Esophagus squamous epithelium (tissue), 5 donors: ENCODE measurements at places on chromosomes 3 and 15.
A peak's percentile ranks its signal among the peaks of the same experiment; 100 is the strongest.

DNA sequence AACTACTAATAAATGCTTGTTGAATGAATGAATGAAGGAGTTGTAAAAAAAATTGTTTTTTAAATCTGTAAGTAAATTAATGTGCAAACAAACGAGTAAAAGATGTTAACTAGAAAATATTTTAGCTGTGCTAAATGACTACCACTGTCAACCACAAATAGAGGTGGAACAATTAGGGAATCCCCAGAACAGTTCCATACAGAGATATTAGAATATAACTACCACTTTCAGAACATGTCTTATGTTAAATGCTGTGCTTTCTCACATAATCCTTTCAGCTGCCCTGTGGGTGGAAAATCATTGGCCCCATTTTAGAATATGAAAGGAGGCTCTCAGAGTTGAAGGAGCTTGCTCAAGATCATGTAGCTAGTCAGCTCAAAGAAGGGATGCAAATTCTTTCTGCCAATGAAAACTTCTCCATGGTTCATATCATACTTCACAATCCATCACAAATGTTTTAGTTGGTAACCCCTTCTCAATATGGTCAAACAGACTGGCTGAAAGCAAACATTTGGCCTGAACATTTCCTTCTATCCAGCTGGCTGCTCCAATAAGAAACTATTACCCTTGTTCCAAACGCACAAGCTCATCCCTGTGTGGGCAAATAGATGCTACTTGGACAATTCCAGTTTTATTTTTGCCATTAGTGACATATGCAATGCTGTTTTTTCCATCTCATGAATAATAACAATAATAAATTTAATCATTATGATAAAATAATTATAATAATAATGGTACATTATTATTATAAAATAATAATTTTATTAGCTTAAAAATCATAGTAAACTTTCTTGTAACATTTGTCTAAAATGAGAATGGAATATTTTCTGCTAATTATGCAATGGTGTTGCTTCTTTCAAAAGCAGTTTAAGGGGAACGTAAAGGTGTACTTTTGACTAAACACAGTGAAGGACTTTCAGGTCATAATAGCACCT lies 290.4 kb upstream of the STT3B start:
- no peak for DNase-seq

DNA sequence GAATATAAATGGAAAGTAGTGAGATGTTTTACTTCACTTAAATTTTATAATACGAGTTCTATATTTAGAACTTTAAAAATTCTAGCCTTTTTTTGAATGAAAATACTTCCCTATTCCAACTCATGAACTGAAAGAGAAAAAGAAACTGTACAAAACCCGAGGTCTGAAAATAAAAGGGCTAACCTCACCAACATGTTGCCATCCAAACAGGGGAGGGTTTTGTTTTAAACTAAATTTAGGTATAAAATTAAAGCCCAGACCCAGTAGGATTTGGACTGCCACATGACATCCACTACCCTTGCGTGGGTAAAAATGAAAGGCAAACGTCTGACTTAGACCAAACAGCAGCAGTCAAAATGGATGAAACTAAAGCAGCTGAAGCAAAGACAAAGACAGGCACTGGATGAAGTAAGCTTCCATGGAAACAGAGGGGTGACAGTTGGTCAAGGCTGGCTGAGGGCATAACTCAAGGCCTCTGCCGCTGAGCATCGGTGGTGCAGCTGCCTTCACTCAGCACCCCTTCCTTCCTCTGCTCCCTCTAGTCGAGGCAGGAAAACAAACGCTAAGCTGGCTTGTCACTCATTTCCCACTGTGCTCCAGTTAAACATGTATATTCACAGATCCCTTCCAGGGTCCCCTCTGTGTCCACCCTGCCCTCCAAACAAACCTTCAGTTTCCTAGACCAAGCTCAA lies 58.1 kb downstream of the TM4SF4 start:
- DNase-seq: no peak

- DNase-seq: no peak
Observed at GRCh38 chr3:59558906-59559720, 509.3 kb upstream of the CFAP20DC start.

GRCh38 chr3:196236223-196236622 lies 19.9 kb downstream of the SLC51A start:
- no peak for DNase-seq

DNA sequence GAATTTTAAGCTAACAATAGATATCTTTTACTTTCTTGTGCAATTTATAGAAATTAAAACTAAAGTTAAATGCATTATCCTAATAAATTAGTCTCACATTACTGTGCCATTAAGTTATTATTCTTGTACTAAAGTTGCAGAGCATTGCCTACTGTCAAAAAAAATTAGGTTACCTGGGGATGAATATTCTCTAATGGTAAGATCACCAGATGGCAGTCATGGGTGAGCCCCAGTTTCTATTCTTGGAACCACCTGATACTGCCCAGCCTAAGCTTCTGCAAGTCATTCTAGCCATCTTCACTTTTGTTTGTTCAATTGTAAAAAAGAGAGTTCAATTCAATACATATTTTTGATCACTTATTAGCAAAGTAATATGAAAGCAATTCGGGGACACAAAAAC lies 213.2 kb downstream of the CADM2 start:
- no peak for DNase-seq

DNA sequence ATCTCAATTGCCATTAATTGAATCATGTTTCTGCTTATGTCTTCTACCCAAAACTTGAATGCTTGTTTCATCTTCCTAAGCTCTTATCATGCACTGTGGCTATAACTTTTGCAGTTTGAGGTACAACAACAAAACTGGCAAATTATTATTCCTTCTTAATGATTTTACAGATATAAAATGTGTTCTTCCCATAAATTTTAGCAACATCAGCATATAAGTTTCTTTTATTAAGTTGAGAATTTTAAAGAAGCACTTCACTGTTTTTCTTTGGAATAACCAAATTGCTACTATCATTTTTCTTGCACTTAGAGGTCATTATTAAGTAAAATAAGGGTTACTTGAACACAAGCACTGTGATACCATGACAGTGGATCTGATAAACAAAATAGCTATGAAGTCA lies 862.6 kb upstream of the CADM2 start:
- no peak for DNase-seq

DNA sequence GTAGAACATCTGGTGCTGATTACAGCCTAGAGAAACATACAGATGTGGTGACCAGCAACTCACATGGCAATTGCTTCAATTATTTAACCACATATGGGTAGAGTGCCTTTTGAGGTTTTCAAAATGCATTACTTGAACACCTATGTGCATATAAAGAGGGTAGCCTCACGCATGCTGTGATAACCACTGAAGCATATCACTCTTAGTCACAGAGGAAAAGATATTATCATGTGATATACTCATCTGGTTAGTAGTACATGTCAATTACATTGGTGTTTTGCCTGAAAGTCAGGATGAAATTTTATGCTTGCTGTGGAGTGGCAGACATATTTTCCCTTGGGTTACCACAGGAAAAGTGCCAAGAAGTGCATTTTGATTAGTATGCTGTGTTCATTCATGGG lies 459.3 kb upstream of the AGTR1 start:
- no peak for DNase-seq

GRCh38 chr3:166569589-166569988 lies 732.4 kb upstream of the BCHE start:
- no peak for DNase-seq

GRCh38 chr3:106071306-106071705 lies 202.5 kb upstream of the CBLB start:
- no peak for DNase-seq

GRCh38 chr15:80976851-80977250 lies 12.8 kb downstream of the MESD start:
- DNase-seq: no peak

DNA sequence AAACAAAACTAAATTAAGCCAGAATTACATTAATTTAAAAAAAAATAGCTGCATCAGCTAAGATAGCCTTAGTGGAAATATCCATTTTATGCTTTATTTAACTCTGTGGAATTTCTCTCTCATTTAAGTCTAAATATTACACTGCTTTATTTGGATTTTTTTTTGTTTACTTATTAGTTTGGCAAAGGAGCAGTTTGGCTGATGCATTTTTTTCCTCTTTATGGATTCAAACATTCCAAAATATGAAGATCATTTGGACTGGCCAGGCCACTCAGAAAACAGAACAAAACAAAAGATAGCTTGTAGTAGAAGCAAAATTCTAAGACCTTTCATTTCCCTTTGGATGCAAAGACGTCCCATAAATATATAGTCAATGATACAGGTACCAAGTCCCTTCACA lies 707.3 kb upstream of the UBE2E2 start:
- no peak for DNase-seq

GRCh38 chr3:18747383-18747782 lies 322.2 kb upstream of the SATB1 start:
- DNase-seq: no peak

- DNase-seq: no peak
Observed at GRCh38 chr15:53576841-53577240, 182.6 kb downstream of the WDR72 start.

DNA sequence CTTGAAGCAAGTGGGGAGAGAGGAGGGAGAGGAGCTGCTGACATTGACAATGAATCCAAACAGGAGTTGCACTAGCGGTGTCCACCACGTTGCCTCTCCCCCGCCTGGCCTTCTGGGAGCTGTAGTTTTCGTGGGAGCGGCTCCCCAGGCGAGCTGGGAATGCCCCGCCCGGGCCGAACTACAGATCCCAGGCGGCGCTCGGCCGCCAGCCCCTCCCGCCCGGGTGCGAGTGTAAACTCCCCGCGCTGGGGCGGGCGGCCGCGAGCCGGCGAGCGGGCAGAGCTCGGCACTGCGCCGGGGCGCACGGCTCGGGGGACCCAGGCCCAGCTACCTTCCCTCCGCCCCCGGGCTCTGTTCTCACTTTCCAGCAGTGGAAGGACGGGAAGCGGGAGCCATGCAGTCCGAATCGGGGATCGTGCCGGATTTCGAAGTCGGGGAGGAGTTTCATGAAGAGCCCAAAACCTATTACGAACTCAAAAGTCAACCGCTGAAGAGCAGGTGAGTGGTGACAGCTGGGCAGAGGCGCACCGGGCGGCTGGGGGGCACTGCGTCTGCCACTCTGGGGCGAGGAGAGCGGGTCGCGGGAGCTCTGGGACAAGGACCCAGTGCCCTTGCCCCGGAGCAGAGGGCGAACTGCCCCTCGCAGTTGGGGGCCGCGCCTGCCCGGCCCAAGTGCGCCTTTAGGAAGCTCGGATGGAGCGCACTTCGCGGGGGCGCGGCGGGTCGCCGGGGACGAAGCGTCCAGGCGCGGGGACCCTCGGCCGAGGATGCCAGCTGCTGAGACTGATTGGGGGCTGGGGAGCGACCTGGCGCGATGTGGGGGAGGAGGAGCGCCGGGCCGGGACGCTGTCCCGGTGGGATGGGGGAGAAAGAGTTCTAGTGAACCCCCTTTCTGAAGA lies at the start of gene MITF:
Gene MITF, plus strand, starts transcription at position 261 of the 899 bp plus-strand sequence. Its CDS starts 134 bp downstream, at position 395.
- peak; percentile 24 for DNase-seq

- no peak for DNase-seq
Observed at GRCh38 chr15:63517628-63518027, 13.2 kb downstream of the USP3 start.

GRCh38 chr3:142065932-142066331 lies 83.4 kb downstream of the TFDP2 start:
- DNase-seq: no peak

GRCh38 chr15:94761574-94761973 lies 530.2 kb downstream of the MCTP2 start:
- no peak for DNase-seq

- DNase-seq: no peak
Observed at GRCh38 chr3:79672075-79672474, 95.7 kb downstream of the ROBO1 start.
